NCI-H748 treated with DMSO at 0.1 percent for 48 hours (cell line): ENCODE measurements at places on chromosomes 3 and 15.
A peak's percentile ranks its signal among the peaks of the same experiment; 100 is the strongest.

DNA sequence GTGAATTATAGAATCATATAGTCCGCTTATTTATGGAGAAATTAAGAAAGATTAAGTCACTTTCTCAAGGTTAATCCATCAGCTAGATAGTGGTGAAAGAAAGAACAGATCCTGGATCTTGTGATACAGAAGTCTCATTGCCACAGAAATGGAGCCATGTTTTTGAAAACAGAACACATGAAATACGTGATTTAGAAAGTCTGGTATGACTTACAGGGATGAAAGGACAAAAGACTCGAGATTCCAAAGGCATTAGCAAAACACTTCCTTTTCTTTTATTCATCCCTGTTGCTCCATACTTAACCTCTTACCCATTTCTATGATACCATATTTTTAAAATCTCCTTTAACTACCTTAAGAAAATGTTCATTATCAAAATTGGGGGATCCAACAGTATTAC lies 40.0 kb upstream of the TEX9 start:
- no peak for DNase-seq

DNA sequence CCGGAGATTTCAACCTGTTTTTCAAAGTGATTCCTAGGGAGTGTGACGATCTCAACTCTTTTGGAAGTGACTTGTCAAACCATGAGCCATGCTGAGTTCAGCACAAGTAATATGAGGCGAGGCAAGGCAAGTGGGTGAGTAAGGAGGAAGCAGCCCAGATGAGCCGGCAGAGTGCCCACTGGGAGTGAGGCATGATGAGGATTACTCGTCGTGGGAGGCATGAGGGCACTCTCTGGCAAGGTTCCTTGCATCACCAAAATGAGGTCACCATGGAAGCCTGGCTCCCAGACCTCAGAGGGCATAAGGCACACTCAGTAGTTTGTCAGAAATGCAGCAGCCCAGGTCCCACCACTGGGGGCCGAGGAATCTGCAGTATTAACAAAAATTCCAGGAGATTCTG lies 636.1 kb downstream of the MAGI1 start:
- DNase-seq: no peak

DNA sequence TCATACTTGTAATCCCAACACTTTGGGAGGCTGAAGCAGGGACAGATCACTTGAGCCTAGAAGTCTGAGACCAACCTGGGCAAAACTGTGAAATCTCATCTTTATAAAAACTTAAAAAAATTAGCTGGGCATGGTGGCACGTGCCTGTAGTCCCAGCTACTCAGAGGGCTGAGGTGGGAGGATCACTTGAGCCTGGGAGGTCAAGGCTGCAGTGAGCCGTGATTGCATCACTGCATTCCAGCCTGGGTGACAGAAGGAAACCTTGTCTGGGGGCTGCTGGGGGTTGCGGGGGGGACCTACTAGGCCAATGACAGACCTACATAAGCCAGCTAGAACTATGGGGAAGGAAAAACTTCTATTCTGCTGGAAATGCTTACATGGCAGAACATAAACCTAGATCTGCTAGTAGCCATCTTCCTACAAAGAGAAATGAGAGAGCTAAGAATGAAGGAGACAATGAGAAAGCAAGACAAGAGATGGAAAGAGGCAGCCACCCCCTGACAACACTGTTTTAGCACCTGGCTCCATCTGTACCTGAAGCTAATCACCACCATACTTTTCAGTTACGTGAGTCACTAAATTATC lies 23.9 kb downstream of the FOXP1 start:
- no peak for DNase-seq

- DNase-seq: no peak
Measured at GRCh38 chr3:77939726-77940125, 899.8 kb downstream of the ROBO2 start.

- DNase-seq: no peak
Measured at GRCh38 chr3:94423578-94423977, 360.7 kb downstream of the NSUN3 start.

GRCh38 chr3:100030346-100030745 lies 84.0 kb downstream of the FILIP1L start:
- DNase-seq: no peak

- DNase-seq: no peak
Measured at GRCh38 chr15:75732177-75732808, 19.6 kb upstream of the CSPG4 start.

DNA sequence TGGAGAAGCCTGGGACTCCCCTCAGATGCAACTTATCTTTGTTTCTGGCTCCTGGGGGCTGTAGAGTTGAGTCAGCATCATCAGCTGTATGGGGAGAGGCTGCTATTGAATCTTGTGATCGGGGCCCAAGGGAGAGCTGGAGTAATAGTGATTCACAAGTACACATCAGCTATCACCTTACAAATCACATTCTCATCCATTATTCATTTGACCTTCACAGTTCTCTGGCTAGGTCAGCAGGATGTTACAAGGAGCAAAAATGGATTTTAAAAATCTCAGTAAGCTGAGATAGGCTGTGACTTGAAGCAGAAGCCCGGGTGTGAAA lies 175.0 kb downstream of the OPA1 start:
- no peak for DNase-seq

DNA sequence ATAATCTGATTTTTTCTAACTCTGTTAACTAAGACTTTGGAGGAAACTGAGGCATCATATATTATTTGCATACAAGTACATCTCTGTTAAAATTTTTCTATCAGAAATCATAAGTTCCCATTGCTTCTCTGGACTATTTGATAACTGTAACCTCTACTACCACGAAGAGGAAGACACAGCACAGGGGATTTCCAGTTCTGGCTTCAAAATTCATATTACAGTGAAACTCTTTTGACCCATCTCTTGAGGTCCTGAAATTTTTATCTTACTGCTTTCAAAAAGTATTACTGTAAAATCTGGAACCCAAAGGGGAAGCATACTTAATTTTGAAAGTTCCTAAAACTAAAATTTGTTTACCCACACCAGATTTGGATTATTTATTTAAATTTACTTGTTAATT lies 4.2 kb downstream of the PLSCR1 start:
- no peak for DNase-seq

GRCh38 chr15:43794269-43795037 lies 2.3 kb downstream of the SERF2 start:
- no peak for DNase-seq

- no peak for DNase-seq
Measured at GRCh38 chr3:27718459-27718858, 3.7 kb downstream of the EOMES start.

DNA sequence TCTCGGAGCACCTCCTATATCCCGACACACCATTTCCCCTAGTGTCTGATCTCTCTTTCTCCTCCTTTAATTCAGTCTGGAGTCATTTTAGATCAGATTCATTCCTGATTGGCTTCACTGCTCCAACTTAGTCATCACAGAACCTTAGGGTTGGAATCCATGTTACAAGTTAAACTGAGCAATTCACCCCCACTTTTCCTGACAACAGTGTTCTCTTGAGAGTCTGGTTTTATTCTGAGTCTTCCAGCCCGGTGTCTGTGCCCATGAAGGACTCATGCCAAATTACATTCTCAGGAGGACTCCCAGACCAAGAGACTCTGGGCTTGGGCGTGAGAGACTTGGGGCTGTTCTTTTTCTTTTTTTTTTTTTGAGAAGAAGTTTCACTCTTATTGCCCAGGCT lies 57.5 kb downstream of the LPP start:
- no peak for DNase-seq

DNA sequence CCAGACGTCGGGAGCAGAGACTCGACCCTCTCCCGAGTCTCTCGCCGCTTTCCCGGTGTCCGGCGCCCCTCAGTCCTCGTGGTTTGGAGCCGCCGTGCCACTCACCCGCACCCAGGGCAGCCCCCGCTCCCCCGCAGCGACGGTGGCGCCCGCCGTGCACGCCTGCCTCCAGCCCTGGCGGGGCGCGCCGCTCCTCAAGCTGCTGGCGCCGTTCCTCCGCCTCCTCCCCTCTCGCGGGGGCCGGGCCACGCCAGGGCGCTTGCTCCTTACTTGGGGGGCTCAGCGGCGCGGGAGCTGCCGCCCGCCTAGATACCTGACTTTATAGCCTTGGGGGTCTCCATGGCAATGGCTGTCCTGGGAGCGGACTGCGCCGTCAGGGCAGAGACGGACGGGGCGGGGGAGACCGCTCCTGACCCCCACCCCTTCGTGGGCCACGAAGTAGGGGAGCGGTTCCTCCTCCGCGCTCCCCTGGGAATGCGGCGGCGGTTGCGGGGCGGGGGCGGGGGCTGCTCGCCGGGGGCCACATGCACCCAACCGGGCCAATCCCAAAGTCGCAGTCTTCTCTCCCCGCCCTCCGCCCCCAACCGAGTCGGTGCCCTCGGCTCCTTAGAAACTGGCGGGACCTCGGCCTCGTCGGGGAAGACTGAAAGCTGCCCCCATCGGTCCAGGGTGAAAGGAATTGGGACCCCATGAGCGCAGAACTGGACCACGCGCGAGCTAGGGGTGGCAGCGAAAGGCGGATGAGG lies at the start of gene ANKRD63:
ANKRD63 (minus strand) TSS at position 196 of the 746 bp plus-strand sequence. CDS start 478 bp downstream, outside the sequence.
- no peak for DNase-seq

- no peak for DNase-seq
Measured at GRCh38 chr3:126348308-126348920, 8.8 kb downstream of the KLF15 start.

DNA sequence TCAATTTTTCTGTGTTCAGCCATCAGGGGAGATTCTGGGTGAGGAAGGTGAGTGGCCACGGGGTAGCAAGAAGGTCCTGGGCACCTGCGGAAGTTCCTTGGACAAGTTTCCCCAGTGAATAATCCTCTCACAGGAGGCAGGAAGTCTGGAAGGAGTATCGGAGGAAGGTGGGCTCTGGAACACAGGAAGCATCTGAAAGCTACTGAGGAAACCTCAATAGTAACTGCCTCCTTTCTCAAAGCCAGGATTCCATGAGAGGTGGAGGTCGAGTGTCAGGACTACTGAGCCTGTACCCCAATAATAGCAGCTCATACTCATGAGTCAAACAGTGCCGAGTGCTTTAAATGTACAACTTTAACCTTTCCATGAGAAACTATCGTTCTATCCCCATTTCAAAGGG lies 110.9 kb downstream of the OXNAD1 start:
- no peak for DNase-seq

DNA sequence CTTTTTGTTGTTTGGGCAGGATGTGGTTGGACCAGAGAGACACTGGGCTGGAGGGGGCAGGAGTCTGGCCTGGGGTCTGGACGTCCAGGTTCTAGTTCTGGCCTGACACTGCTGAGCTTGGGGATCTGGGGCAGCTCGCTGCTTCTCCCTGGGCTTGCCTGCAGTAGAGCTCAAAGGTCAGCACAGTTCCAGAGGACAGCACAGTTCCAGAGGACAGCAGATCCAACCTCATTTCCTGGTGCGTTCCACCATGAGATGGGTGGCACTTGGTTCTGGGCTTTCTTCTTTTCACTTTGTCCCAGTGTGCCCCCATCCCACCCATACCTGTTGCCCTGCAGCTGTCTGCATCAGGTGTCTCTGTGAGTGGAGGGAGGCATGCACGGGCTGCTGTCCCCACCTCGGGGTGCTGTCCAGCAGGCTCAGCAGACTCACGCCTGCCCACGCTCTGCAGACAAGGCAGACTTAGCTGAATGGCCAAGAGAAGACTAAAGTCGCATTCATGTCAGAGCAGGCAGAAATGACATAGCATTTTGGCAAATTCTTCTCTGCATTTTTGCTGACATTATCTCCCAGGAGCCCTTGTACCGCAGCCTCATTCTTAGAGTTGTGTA lies 16.7 kb downstream of the CACNA2D3 start:
- no peak for DNase-seq

DNA sequence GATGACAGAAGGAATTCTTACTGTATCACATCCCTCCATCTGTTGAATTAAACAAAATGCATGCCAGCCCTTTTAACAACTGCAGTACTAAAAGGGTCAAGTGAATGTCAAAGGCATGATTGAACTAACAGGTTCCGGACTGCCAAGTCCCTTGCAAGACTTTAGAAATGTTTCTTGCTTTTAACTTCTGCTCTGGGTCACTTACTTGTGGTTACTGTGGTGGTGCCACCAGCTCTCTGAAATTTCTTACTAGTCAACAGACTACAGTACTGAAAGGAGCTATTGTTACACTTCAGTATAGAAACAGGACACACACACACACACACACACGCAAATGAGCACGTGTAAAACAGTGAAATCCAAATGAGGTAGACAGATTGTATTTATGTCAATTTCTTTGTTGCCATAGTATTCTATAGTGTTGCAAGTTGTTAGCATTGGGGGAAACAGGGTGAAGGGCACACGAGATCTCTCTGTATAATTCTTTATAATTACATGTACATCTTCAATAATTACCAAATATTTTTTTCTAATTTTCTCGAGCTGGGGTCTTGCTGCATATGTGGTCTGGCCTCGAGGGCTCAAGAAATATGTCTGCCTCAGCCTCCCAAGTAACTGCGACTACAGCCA lies 79.9 kb upstream of the SLC25A26 start:
- no peak for DNase-seq

- no peak for DNase-seq
Measured at GRCh38 chr15:69610858-69611257, 158.2 kb downstream of the RPLP1 start.

GRCh38 chr3:16670191-16670590 lies 65.0 kb upstream of the DAZL start:
- no peak for DNase-seq

DNA sequence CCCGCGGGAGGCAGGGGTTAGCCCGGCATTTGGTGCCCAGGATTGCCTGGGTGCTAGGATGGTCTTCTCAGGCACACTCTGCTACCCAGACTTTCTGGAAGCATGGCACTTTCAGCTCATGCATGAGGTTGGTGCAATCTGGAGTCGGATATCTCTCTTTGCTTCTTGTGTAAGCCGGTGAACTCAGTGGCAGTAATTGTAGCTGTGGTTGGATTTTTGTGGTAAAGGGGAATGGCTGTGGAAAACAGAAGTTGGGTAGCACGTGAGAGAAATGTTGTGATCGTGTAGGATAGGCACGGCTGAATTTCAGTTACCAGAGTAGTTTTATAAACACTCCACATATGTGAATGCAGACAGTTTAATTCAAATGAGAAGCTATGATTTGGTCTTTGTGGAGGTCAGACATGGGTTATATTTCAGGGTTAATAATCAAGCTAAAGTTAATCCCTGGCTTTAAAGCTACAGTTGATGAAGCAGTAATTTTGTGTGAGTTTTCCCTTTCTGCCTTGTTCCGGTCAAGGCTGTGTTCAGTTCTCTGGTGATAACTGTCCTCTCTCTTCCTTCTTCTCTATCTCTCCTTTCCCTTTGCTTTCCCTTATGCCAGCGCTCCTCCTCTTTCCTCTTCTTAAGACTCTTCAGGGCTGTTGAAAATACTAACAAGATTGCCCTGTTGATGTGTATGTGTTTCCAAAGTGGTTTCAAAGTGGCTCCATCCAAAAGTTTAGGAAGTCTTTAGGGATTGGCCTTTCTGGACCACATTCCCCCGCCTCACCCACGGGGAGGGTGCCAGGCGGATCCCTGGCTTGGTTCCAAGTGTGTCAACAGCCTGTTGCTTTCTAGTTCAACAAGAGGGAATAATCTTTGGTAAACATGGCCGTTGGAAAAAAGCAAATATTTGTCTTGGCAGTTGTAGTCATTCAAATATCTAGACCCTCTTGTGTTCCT lies 404.6 kb upstream of the C2CD4B start:
- DNase-seq: peak; percentile 87

DNA sequence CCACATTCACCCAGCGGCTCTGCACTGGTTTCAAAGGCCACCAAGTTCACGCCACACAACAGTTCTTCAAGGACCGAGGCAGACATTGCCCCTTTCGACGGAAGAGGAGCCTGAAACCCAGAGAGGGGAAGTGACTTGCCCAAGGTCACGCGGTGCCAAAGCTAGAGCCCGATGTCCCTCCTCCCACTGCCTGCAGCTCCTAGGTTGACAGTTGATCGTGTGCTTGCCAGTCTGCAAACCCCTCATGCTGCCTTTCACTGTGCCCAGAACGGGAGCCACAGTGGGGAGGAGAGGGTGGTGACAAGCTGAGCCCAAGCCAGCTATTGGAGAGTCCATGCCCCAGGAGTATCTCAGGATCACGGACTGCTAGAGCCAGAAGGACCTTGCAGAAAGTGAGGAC lies 230.9 kb downstream of the XXYLT1 start:
- DNase-seq: no peak
